ENCODE measurements at places on chromosomes 5 and 9. TPM values are rescaled to one million over a fixed set of nuclear protein-coding genes. Genes with fewer than 3 reads are reported as not detected.

DNA sequence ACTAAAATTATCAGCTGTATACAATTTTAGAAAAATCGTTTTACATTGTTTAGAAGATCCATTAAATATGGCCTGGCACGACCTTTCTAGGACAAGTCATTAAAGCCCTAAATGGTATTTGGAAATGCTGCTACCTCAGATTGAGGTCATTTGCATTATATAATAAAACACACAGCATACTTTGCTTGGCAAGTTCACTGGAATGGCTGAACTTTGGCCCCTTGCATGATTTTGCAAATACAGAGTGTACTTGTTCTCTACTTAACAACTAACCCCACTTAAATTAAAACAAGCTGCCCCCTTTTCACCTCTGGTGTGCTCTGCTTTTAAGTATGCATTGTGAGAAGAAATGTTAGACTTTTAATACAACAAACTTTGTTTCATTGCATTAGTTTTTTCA lies 860.1 kb downstream of the PTPRD start:
- no peaks in the 10 kb centered on the region for H3K4me1 ChIP-seq
- H3K36me3 ChIP-seq: no peaks in the 10 kb centered on the region
- H3K4me3 ChIP-seq: no peak overlapping the region
- H3K27me3 ChIP-seq: no peaks in the 10 kb centered on the region
- no peak for DNase-seq

DNA sequence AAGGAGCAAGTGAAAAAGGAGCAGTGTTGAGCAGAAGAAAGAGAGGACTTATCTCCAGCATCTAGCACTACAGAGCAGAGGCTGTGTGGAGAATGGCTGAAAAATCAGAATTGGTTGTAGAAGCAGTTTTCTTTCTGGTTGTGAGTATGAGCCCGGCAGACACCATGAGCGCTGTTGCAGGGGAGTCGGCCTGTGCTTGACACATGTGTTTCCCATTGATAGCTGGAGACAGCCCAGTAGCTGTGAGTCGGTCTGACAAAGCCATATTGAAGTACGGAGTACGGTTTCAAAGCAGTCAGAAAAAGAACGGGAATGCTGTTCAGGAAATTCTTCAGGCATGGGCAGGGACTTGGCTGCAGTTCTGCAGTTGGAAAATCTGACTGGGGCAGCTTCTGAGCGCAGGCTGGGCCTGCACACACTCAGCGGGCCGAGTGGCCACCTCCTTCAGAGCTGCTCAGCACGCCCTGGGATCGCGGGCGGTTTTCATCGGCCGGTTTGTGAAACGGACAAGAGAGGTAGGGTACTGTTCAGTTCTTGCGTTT lies at the start of gene SGCD:
Gene SGCD (plus strand): TSS at position 447 of the 542 bp plus-strand sequence.
- no peaks in the 10 kb centered on the region for H3K36me3 ChIP-seq
- H3K27ac ChIP-seq: no peak within 1 kb of the TSS
- peak within 1 kb of the TSS; percentile 50 for H3K4me3 ChIP-seq
- no peaks in the 10 kb centered on the region for H3K4me1 ChIP-seq

DNA sequence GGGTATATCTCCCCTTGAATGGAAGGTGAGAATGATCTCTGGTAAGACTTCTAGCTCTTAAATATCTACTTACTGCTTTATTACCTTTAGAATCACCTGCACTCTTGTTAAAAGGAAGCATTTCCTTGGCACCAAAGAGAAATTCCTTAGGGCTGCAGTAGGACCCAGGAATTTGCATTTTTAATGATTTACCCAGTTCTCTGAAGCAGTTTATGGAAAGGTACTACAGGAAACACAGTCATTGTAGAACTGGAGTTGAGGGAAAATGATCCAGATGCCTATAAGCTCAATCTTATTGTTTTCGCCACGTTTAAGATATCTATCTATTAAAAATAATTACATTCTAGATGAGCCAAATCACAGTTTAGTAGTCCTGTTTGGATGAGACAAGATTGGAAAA lies 9.5 kb upstream of the C9 start:
- H3K4me1 ChIP-seq: no peaks in the 10 kb centered on the region
- H3K36me3 ChIP-seq: peaks cover 19% of the 10 kb centered on the region
- no peaks in the 10 kb centered on the region for H3K27me3 ChIP-seq

DNA sequence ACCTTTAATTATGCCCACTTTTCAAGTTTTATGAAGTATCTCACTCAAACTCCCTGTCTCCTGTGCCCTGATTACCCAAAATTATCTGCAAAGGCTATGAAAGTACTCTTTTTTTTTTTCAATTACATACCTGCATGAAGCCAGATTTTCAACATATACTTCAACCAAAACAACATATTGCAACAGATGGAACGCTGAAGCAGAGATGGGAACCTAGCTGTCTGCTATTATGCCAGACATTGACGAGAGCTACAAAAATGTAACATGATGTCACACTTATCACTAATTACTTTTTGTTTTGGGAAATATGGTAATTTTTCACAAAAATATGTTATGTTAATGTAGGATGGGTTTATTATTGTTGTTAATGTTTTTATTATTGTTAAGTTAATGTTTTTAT lies 86.5 kb upstream of the SLC1A3 start:
- no peaks in the 10 kb centered on the region for H3K4me1 ChIP-seq
- DNase-seq: no peak
- no peak overlapping the region for H3K27ac ChIP-seq

Gene INSL4
- not detected for total RNA-seq

Gene ALDH1A1
- total RNA-seq: 184 TPM

Gene FBP1
- total RNA-seq: 451 TPM

All from Peyer's patch (tissue), 4 donors.